SK-N-SH (cell line): ENCODE measurements at places on chromosomes 2 and 18.
A peak's percentile ranks its signal among the peaks of the same experiment; 100 is the strongest.

DNA sequence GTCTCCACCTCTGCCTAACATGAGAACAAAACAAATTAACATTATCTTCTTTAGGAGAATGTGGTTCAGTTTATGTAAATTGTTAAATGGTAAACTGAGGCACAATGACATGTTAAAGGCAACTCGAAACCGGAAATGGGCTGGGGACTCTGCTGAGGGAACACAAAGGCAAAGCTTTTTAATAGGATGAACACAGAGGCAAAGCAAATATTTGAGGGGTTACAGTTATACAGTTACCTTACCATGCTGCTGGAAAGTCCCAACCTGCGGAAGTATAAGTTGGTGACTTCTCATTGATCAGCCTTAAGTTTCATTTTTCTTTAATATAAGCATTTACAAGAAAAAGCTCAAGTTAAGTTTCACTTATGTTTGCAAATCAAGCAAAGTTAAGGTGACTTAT is 195.0 kb downstream of the DLGAP1 start:
- no peak for DNase-seq

DNA sequence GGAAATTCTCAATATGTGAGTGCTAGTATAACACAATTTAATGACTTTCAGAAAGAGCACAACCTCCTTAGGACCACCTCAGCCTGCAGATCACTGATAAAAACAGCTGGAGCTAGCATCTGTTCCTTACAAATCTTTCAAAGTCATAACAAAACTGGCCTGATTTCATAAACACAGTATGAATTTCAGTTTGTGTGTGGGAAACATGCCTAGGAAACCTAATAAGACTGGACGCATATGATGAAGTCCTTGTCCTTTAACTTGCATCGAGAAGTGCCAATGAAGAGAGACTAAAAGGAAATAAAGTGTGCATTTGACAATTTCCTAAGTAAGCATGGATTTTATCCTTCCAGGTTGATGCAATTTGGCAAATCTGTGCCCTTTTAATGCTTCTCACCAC is 74.1 kb upstream of the KLHL14 start:
- no peak for DNase-seq

- no peak for DNase-seq
Measured at GRCh38 chr2:23400703-23401102, 15.7 kb downstream of the KLHL29 start.

GRCh38 chr2:16142383-16143361 is 202.3 kb downstream of the MYCN start:
- DNase-seq: no peak

GRCh38 chr18:48885924-48886400 is 64.8 kb downstream of the SMAD7 start:
- no peak for DNase-seq

- DNase-seq: no peak
Measured at GRCh38 chr2:16031058-16031847, 90.9 kb downstream of the MYCN start.

DNA sequence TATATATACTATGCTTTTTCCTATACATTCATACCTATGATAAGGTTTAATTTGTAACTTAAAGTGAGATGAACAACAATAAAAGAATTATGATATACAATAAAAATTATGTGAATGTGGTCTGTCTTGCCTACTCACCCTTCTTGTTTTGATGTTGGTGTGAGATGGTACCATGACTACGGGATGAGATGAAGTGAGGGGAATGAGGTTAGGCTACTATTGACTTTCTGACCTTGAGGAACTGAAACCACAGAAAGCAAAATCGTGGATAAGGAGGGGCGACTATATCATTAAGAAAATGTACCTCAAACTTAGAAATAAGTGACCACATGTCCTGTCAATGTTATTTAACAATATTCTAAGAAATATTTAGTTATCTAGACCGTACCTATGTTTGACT is 103.9 kb upstream of the PPP1CB start:
- DNase-seq: no peak

- no peak for DNase-seq
Measured at GRCh38 chr18:77373730-77374445, 124.2 kb downstream of the GALR1 start.

DNA sequence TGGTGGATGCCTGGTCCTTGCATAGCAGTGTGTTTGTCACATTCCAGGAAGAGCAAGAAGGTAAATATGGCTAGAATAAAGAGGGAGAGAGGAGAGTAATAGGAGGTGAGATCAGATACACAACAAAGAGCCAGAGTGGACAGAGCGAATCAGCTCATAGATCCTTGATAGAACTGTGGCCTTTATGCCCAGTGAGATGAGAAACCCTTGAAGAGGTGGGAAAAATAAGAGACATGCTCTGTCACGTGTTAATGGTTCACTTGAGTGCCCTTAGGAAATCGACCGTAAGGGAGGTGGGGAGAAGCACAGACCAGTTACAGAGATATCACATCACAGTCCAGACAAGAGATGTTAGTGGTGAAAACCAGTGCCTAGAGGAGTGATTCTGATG is 84.7 kb upstream of the RAB27B start:
- DNase-seq: no peak

GRCh38 chr18:71116535-71116934 is 827.7 kb downstream of the SOCS6 start:
- no peak for DNase-seq

- peak; percentile 23 for DNase-seq
Measured at GRCh38 chr2:29420999-29421782, 306.0 kb downstream of the CLIP4 start.

- DNase-seq: no peak
Measured at GRCh38 chr18:59479776-59480175, 120.7 kb upstream of the LMAN1 start.

- DNase-seq: no peak
Measured at GRCh38 chr2:127645395-127646291, at the start of gene GPR17. GPR17 (plus strand) TSS chr2:127646153; CDS start chr2:127650736, 4,583 bp downstream.

GRCh38 chr2:150686391-150686790 is 198.9 kb upstream of the RND3 start:
- no peak for DNase-seq
